ENCODE measurements at places on chromosomes 2 and 18.
A peak's percentile ranks its signal among the peaks of the same experiment; 100 is the strongest.

- DNase-seq, result no peak
Measured at GRCh38 chr2:214737188-214737587, 72.3 kb downstream of the BARD1 start.

DNA sequence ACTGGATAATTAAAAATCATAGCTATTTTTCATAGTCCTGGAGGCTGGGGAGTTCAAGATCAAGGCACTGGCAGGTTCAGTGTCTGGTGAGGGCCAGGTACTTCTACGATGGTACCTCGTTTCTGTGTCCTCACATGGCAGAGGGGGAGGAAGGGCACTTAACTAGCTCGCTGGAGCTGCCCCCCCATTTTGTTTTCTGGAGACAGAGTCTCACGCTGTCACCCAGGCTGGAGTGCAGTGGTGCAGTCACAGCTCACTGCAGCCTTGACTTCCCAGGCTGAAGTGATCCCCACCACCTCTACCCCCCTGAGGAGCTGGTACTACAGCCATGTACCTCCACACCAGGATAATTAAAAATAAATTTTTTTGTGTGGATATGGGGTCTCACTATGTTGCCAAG, 40.3 kb downstream of the ASB1 start:
- DNase-seq, result no peak

DNA sequence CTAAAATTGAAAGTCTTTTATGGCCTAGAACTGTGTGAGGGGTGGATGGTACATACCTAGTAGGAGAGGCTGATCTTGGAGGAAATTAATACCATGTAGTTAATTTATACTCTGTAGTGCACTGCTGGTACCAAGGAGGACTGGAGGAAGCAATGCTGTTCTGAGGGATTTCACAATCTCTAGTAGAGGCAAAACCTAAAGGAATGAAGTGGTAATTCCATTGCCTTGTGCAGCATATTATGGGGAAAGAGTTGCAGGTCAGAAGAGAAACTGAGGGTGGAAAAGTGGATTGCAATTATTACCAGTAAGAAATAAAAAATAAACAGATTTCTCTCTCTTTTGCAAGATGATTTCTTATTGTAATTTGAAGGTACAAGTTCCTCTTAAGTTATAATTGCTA, 2.2 kb downstream of the ABI2 start:
- DNase-seq, result no peak

DNA sequence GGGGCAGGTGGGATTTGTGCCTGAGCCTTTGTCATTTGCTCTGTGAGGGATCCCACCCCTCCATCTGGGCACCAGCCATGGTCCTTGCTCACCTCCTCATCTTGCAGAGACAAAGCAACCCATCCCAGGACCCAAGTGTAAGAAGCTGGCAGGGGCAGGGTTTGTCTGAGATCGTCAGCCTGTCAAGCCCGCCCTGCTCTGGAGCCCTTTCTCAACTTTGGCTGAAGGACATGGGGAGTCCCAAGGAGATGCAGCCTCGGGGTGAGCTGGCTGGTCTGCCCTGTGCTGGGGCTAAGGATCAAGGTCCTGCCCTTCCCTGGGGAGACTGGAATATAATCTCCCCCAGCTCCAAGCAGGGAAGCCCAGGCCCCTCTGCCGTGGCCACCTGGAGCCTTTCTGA, 86.0 kb downstream of the CAPN13 start:
- DNase-seq, result no peak

DNA sequence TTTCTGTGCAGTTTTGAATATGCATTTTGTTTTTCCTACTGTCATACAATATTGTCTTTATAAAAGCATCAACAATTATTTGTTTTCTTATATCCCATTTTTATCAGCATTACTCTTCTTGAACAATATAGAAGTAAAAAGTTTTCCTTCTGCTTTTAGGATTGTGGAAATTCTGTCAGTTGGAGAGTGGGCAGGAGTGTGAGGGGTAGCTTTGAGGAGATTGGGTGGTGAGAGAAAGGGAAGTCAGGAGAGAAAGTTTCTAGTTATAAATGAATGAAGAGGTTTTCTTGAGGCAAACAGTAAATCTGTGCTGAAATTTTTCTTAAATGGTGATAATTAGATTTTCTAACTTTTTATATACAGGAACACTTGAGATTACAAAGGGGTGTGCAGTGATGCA, 151.7 kb upstream of the NOSTRIN start:
- no peak for DNase-seq

- DNase-seq, result no peak
Measured at GRCh38 chr2:62447411-62447810, 58.6 kb downstream of the TMEM17 start.

DNA sequence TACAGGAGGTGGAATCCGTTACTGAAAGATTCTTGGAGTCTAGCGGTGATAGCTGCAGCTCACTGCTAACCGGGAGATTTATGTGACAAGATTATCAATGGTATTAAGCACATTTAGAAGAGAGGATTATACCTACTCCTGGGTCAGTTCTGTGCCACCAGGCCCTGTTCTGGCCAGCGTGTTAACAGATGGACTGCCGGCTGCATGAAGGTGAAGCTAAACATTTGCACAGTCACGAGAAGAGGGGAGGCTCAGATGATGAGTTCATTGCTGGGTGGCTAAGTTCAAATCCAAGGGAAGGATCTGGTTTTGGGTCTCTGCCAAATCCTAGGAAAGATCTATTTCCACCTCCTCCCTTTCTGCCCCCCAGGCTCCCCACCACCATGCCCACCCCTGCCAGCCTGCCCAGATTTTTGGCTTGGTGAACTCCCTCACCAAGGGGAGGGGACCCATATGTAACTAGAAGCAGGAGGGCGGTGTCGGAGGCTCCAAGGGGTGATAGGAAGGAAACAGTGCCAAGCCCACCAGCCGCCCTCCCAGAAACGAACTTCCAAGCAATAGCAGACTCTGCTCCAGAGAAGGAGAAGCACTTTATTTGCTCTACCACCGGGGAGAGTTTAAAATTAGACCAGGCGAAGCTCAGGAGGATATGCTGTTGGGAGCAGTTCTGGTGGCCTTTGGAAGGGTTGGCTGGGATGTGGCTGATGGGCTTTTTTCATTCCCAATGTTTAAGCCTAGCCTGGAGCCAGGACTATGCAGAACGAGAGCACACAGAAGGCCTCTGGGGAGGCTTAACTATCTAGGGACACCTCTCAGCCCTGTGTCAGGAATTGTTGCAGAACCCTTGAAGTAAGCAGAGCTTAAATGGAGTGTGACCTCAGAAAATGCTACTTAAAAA, 200.5 kb downstream of the KLHL29 start:
- DNase-seq, result no peak

DNA sequence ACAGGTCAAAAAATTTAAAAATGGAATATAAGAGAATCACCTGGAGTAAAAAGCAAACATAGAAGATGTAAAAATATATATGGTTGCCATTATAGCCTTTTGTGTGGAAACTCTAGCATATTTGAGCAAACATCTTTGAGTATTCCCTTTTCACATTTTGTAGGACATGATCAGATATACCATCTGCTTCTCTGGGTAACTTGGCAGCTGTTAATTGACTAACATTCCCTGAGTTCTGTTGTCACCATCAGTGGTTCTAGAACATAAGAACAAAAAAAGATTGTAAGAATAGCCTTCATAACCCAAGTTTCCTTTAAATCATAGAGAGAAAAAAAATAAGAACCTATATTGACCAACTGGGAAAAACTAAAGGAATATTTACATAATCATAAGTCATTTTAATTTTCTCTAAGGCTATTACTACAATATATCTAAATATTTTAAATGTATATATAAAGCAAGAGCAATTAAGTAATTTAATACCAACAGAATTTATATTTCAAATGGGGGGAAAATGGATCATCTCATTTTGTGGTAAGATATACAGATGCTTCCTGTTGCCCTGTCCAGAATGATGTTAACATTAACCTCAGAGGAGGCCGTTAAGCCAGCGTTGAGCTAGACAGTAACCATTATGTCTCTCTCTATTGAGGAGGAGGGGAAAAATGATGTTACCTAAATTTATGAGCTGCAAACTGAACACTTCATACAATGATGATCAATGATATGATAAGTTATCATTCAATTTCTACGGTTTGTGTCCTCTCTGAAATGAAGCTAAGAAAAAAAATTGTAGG, 9.8 kb upstream of the INO80D start:
- no peak for DNase-seq

- peak; percentile 27 for DNase-seq
Measured at GRCh38 chr2:236049981-236050380, 118.2 kb downstream of the GBX2 start.

DNA sequence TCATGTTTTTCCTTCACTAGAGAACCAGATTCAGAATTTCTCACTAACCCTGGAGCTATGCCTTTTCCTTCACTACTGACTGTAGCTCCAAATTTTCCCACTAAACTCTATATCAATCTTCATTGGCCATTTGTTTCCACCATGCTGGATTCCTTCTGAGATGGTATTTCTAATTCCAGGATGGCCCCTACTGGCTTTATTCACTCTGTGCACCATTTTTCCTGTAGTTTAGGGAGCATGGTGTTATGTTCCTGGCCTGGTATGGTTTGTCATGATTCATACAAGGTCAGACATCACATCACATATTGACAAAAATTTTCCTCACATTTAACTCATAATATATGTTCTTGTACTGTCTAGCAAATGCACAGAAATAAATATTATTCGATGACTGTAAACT, 229.2 kb upstream of the TFPI start:
- DNase-seq, result no peak

GRCh38 chr2:10481666-10482157, 33.6 kb upstream of the ODC1 start:
- DNase-seq, result no peak

DNA sequence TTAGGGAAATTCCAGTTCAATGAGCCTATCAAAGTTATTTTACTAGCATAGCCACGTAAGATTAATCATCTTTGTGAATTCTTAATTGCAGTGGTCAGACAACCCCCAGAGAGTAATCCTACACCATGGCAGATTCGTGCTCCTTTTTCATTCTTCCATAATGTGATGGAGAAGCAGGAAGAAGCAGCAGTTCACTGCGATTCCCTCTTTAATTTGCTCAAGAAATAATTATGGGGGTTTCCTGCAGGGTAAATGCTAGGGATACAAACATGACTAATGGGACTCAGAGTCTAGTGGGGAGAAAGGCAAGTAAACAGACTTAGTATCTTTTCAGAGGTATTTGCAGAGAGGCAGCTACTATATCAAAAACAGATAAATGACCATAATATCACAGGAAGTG, 175.8 kb upstream of the HNRNPA3 start:
- no peak for DNase-seq

DNA sequence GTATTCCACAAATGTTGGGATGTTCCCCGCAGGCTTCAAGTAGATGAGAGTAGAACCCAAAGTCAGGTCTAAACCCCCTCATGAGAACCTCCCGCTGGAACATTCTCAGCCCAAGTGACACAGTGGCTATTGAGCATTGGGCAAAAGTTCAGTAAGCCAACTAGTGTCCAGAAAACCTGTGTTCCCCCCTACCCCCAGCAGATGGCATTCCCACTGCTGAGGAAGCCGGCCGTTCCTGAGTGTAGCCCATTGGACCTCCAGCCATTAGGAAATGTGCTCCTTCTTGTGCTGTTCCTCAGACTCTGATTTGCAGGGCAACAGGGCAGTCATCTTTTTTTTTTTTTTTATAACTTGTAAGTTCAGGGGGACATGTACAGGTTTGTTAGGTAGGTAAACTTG, 152.1 kb downstream of the NCK2 start:
- DNase-seq, result no peak

DNA sequence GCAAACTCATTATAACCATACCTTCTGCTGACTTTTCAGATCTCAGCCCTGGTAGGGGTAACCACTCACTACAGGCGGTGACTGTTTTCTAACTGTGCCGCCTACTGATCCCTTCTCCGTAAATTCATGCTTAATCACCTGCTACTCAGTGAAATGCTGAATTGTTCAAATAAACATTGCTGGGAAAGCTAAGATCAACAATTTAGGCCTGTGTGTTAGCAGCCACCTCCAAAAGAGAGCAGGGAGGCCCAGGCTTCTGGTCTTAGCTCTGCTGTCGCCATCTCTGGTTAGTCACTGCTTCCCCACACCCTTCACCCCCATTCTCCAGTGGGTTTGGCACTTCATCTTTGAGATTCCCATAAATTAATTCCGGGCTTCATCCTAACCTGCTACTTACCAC, 21.8 kb upstream of the NT5C1B start:
- no peak for DNase-seq

GRCh38 chr18:24173997-24174396, 35.1 kb downstream of the CABYR start:
- no peak for DNase-seq

GRCh38 chr2:88197732-88198131, 27.6 kb downstream of the THNSL2 start:
- DNase-seq, result no peak

- no peak for DNase-seq
Measured at GRCh38 chr18:54532962-54533361, 58.1 kb upstream of the DYNAP start.

DNA sequence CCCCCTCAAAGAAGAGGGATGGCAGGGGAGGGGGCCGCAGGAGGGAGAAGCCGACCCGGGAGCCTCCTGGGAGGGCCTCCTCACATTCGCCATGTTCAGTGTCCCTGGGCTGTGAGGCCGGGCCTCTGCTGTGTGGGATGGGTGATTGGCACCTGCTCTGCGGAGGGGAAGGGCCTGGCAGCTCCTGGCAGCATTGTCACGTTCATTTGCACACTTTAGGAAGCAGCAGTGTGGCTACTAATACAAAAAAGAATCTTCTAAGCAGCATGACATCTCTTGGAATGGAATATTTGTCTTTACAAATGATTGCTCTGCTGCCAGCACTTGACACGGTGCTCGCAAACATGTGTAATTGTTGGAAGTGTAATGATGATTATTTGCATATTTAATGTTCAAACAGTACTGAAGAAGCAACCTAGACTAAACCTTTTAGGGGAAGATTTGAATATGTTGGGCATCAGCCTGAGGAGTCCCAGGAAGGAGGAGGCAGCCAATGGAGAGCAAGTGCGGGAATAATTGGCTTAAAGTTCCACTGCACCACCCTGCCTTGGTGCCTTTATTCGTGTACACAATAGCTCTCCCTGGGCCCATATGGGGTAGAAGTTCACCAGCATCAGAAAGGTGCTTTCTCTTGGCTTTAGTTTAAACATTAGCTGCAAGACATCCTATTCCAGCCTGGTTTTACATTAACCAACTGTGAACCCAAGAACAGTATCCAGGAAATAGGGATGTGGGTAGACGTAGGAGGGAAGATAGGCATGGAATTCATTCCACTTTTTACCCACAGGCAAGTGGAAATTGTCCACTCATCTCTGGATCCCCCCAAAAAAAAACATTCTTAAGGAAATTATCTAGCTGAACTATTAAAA, 404.9 kb downstream of the TMEM182 start:
- DNase-seq, result no peak

DNA sequence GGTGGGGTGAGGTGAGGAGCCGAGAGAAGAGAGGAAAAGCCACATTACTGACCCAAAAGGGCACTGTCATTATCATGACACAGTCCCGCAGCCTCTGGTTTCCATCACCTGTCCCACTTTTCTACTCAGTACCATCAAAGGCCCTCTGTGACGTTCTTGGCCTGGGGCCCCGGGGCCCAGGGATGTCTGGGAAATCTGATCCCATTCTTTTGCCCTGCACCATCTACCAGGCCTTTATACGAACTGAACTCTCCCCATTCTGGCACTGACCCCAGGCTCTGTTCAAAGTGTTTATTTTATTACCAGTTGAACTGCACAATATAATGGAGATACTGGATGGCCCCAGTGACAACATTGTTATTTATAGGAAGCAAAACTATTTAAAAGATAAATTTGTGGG, 89.1 kb downstream of the COL6A3 start:
- no peak for DNase-seq

GRCh38 chr2:110205660-110206455, 1.0 kb upstream of the NPHP1 start:
- no peak for DNase-seq

GRCh38 chr2:98895221-98895620, 40.8 kb downstream of the CRACDL start:
- DNase-seq, result no peak

GRCh38 chr2:129129087-129129486, 810.4 kb upstream of the HS6ST1 start:
- DNase-seq, result no peak

All from activated T-cell treated with anti-CD3 and anti-CD28 coated beads, Interleukin-2, amount 50 U/mL, for 48 hours (primary cell).